ENCODE measurements at places on chromosomes 4 and X.
A peak's percentile ranks its signal among the peaks of the same experiment; 100 is the strongest.

DNA sequence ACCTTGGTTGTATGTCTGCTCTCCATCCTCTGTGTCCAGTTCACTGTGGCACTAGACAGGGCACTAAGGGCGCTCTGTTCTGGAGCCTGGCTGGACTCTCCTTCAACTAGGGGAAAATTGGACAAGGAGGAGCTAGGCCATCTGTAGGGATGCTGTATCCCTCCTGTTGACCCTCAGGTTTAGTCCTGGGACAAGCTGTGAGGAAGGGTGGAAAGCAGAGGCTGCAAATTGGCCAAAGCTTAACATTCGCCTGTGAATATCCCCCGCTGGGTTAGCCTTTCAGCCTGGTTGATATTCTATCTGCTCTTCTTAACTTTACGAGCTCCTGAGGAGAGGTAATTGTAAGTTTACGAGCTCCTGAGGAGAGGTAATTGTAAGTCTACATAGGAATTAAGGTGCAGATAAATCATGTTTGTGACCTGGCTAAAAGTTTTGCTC, 64.4 kb upstream of the ENPEP start:
- DNase-seq = no peak

- DNase-seq = no peak
Observed at GRCh38 chr4:103137446-103137827, 37.8 kb upstream of the BDH2 start.

GRCh38 chr4:114343015-114343414, 255.6 kb upstream of the UGT8 start:
- DNase-seq = no peak

DNA sequence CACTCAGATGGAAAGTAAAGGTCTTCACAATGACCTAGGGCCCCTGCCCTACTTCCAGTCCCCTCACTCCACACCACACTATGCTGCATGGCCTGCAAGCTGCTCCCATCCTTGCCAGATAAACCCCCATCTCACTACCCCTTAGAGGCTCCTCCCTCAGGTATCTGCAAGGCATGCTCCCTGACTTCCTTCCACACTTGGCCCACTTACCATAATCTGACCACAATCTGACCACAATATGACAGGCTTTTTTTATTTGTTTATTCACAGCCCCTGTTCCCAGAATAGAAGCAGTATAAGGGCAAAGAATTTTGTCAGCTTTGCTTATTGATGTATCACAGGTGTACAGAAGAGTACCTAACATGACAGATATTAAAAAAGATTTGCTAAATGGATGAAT, 124.7 kb downstream of the CAMK2D start:
- peak; percentile 41 for DNase-seq

GRCh38 chr4:123233136-123233768, 163.3 kb upstream of the SPRY1 start:
- DNase-seq = no peak

- no peak for DNase-seq
Observed at GRCh38 chr4:113331811-113332210, 282.4 kb downstream of the ANK2 start.

GRCh38 chr4:81626851-81627250, 155.1 kb upstream of the RASGEF1B start:
- no peak for DNase-seq

DNA sequence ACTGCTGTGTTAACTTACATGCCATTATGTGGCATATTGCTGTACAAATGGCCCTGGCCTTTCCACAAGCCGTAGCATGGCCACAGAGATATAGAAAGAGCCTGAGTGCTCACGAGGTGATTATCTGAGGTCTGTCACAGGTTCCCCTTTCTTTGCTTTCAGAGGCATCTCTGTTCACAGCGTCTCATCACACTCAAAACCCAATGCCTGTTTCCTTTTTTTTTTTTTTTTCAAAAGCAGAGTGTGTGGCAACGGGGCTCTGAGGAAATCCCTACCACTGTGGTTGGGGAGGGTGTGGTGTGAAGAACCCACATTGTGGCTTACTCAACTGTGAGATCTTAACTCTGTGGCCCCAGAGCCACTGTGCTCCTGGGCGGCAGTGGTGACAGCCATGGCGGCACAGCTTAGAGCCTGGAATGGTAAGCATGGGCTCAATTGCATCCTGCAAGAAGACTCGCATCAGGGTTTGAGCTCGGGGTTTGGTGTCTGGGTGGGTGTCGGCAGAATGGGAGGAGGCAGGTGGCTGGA, 30.8 kb downstream of the RTL5 start:
- peak; percentile 85 for DNase-seq

DNA sequence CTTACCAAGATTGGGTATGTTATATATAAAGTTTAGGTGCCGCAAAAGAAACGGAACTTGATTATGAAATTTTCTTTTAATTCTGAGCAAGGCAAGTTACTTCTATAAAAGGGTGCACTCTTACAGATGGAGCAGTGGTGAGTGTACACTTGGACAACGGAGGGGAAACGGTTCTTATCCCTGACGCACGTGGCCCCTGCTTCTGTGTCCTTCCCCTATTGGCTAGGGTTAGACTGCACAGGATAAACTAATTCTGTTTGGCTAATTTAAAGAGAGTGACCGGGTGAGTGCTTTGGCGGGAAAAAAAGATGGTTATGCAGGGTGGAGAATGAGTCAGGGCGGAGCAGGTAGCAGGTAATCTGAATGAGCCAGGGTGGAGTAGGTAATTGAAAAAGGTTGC, 149.5 kb downstream of the GC start:
- DNase-seq = no peak
